Activated T-helper 2 cell treated with anti-CD3 and anti-CD28 coated beads, Interferon-gamma antibody, Interleukin-2, Interleukin-4, amounts not matched to agents 10 μg/mL and 5 μg/mL and 100 μg/mL, durations not matched to agents 14 hours and 24 hours and 36 hours (primary cell): ENCODE measurements at places on chromosomes 5 and 9.
A peak's percentile ranks its signal among the peaks of the same experiment; 100 is the strongest.

GRCh38 chr5:60365001-60365400 is 335.0 kb downstream of the DEPDC1B start:
- no peak for DNase-seq
- no peaks in the 10 kb centered on the region for H3K36me3 ChIP-seq
- no peaks in the 10 kb centered on the region for H3K4me1 ChIP-seq
- no peak overlapping the region for H3K4me3 ChIP-seq
- no peaks in the 10 kb centered on the region for H3K27me3 ChIP-seq
- no peak overlapping the region for H3K27ac ChIP-seq

DNA sequence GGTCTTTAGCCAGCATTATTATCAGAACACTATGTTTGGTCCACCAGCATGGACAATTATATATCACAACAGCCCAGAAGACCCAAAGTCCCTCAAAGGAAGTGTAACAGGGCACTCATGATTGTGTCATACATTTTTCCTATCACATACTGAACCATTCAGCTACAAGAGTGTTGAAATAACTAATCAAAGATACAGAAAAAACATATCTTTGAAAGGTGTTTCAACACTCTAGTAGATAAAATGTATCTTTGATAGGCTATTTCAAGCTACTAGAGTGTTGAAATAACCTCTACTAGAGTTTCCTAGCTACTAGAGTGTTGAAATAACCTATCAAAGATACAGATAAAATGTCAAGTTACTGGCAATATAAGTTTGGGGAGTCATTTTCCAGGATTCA is 545.0 kb downstream of the PRR16 start:
- H3K4me1 ChIP-seq: no peaks in the 10 kb centered on the region
- no peaks in the 10 kb centered on the region for H3K36me3 ChIP-seq
- no peak overlapping the region for H3K4me3 ChIP-seq
- H3K27me3 ChIP-seq: no peaks in the 10 kb centered on the region

- no peak for DNase-seq
- H3K27me3 ChIP-seq: no peaks in the 10 kb centered on the region
- no peak overlapping the region for H3K27ac ChIP-seq
- no peak overlapping the region for H3K4me3 ChIP-seq
- H3K36me3 ChIP-seq: no peaks in the 10 kb centered on the region
These were observed 47.7 kb downstream of the FBXL17 start for GRCh38 chr5:108334225-108334624.

DNA sequence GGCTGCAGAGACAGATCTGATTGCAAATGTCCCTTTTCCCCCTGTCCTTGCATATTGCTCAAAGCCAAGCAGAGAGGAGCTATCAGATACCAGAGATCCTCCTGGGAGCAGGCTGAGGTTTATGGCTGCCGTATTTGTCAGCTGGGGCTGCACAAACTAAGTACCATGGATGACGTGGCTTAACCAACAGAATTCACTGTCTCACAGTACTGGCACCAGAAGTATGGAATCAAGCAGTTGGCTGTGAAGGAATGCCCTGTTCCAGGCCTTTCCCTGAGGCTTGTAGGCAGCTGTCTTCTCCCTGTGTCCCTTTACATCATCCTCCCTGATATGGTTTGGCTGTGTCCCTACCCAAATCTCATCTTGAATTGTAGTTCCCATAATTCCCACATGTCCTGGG is 2.6 kb downstream of the CFAP90 start:
- no peak for DNase-seq
- no peak overlapping the region for H3K4me3 ChIP-seq
- H3K27me3 ChIP-seq: peaks cover 53% of the 10 kb centered on the region
- peaks cover 16% of the 10 kb centered on the region for H3K4me1 ChIP-seq
- no peaks in the 10 kb centered on the region for H3K36me3 ChIP-seq

GRCh38 chr5:178231539-178232123 is 971 bp downstream of the PHYKPL start:
- H3K36me3 ChIP-seq: peaks cover 50% of the 10 kb centered on the region
- peak overlapping the region; percentile 81 for H3K27ac ChIP-seq
- H3K4me3 ChIP-seq: peak overlapping the region; percentile 89
- DNase-seq: no peak

- H3K4me1 ChIP-seq: no peaks in the 10 kb centered on the region
- no peak for DNase-seq
- H3K36me3 ChIP-seq: no peaks in the 10 kb centered on the region
- H3K27ac ChIP-seq: no peak overlapping the region
- H3K4me3 ChIP-seq: no peak overlapping the region
These were observed 73.9 kb upstream of the UNC5A start for GRCh38 chr5:176736301-176736930.

DNA sequence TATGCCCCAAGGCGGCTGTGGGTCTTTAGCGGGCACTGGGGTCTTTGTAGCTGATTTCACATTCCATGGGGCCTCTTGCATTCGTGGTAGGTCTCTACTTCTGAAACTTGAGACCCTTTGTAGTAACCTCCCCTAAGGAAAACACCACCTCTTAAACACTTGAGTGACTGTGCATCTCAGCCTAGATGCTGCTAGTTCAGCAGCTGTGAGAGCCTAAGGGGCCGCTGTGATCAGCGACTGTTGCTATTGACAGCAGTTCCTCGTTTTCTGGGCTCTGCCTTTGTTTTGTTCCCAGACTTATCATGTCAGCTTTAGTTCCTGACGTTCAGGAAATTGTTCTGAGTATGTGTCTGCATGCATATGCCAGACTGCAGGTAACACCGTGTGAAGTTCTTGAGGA is 171.2 kb downstream of the HSPA4 start:
- H3K27me3 ChIP-seq: peaks cover 1% of the 10 kb centered on the region
- H3K4me1 ChIP-seq: no peaks in the 10 kb centered on the region
- no peak overlapping the region for H3K4me3 ChIP-seq
- no peaks in the 10 kb centered on the region for H3K36me3 ChIP-seq
- DNase-seq: no peak
